Fibroblast of lung (primary cell): ENCODE measurements at places on chromosomes 4 and X. TPM values are rescaled to one million over a fixed set of nuclear protein-coding genes. Genes with fewer than 3 reads are reported as not detected.

NUDT11 gene
- total RNA-seq: 7.1 and 7.7 TPM in 2 replicates

TLR6 gene
- total RNA-seq: 1.0 and 2.3 TPM in 2 replicates

NAA11 gene
- not detected in 2 replicates for total RNA-seq

HGFAC gene
- total RNA-seq: under 0.01 and 0.33 TPM in 2 replicates

ARHGAP36 gene
- total RNA-seq: not detected in 2 replicates

CFP gene
- under 0.01 and 0.17 TPM in 2 replicates for total RNA-seq

REELD1 gene
- total RNA-seq: not detected in 2 replicates

PPARGC1A gene
- 4.4 and 6.9 TPM in 2 replicates for total RNA-seq

RPL9 gene
- total RNA-seq: 2,253 and 4,642 TPM in 2 replicates

DHRSX gene
- 23.9 and 25.6 TPM in 2 replicates for total RNA-seq

PPEF2 gene
- total RNA-seq: not detected in 2 replicates

ARR3 gene
- total RNA-seq: not detected in 2 replicates
